ENCODE measurements at places on chromosomes 4 and X. TPM values are rescaled to one million over a fixed set of nuclear protein-coding genes. Genes with fewer than 3 reads are reported as not detected.

GRCh38 chrX:18654875-18655836 is 16.8 kb downstream of the RS1 start:
- no peak for DNase-seq

The ADH4 gene
- not detected for total RNA-seq

The KDR gene
- 32.4 TPM for total RNA-seq

DNA sequence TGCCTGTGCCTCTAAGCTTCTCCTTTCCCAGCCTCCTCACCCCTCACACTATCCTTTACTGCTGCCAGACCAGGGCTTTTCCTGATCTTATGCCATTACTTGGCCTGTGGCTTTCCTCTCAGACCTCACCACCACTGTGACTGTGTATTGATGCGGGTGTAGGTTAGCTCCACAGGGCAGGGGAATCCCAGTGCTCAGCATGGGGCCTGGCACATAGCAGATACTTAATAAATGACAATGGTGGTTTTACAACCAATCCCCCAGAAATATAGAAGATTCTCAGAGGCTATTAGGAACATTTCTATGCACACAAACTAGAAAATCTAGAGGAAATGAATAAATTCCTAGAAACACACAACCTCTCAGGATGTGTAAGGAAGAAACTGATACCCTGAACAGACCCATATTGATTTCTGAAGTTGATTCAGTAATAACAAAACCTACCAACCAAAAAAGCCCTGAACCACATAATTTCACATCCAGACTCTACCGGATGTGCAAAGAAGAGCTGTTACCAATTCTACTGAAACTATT is 129.6 kb upstream of the QRFPR start:
- no peak for DNase-seq

The SMR3B gene
- total RNA-seq: not detected

The PNMA3 gene
- 0.69 TPM for total RNA-seq

GRCh38 chr4:13298655-13299054 is 185.5 kb downstream of the RAB28 start:
- no peak for DNase-seq

DNA sequence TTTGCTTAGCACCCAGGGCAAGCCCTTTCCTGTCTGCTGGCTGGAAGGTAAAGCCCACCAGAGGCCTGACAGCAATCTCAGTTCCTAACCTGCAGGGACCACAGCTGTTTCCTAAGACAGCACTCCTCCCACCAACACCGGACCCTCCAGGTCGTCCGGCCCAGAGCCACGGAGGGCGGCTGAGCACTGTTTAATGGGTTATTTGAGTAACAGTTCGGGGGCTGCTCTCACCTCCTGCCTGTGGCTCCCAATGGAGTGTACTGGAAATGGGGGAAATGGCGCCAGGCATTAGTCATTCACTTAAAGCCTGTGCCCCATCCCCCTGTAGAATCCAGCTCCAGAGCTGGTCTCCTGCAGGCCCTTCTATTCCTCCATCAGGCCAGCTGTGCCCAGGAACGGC is 81.6 kb upstream of the ADRA2C start:
- no peak for DNase-seq

All from skin of body (tissue), 3 donors.